ENCODE measurements at places on chromosomes 6 and 20.

- no peak for DNase-seq
These were observed 492.9 kb downstream of the UTRN start for GRCh38 chr6:144778056-144778455.

GRCh38 chr20:11051136-11051535 is 377.3 kb upstream of the JAG1 start:
- no peak for DNase-seq

- DNase-seq = no peak
These were observed 150.5 kb downstream of the TBC1D32 start for GRCh38 chr6:121183742-121184141.

DNA sequence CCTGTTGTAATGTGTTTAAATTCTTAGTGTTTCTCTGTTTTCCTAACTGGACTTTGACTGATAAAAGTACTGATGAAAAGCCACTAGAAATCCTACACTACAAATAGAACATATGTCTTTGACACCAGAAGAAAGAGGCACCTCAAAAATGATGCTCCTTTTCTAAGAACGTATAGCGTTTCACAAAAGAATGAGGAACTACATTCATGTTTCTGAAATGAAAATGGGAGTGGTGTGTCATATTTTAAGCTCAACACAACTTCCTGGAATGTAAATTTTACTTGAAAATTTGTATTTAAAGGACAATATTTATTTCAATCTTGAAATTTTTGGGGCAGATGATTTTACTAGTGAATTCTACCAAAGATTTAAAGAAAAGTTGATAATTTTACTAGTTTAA is 35.3 kb downstream of the KIAA0408 start:
- DNase-seq = no peak

GRCh38 chr20:24658920-24659660 is 189.7 kb downstream of the SYNDIG1 start:
- no peak for DNase-seq

- no peak for DNase-seq
These were observed 337.4 kb upstream of the PRDM1 start for GRCh38 chr6:105748737-105749161.

GRCh38 chr6:47157653-47158219 is 115.6 kb upstream of the ADGRF1 start:
- no peak for DNase-seq

GRCh38 chr6:32713241-32713640 is 27.9 kb upstream of the HLA-DQA2 start:
- DNase-seq = no peak

DNA sequence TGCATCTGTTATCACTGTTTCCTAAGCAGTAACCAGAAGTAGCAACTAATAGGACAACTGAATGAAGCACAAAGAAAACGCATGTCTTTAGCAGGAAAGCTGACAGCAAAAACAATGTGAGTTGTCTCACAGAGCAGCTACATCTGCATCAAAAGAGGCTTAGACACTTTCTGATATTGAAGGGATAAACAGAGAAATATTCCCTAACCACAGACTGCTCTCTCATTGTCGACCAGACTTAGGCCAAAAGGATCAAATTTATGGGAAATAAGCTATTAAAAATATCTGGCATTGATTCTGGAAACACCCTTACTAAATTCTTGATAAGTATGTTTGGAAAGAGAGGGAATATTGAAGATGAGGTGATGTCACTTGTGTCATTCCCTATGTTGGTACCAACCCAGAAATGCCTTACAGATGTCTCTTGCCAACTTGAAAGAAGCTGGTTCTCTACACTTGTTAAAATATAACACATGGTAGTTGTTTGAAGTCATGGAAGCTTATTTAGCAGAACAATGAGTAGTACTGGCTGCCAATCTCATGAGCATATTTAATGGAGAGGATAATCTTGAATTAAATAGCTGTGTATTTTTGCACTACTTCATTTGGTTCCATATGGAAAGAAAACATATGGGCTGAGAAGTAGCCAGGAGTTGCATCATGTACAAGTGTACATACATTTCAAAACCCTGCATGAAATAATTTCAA is 929.3 kb upstream of the MAN1A1 start:
- DNase-seq = no peak

- DNase-seq = no peak
These were observed 16.5 kb upstream of the MDFI start for GRCh38 chr6:41621802-41622201.

Data from stimulated activated CD4-positive, alpha-beta T cell treated with anti-CD3 and anti-CD28 coated beads, TNF-alpha, amount 100 ng/mL, for 1 hour (primary cell).